ENCODE measurements at places on chromosomes 13 and 19.
A peak's percentile ranks its signal among the peaks of the same experiment; 100 is the strongest.

DNA sequence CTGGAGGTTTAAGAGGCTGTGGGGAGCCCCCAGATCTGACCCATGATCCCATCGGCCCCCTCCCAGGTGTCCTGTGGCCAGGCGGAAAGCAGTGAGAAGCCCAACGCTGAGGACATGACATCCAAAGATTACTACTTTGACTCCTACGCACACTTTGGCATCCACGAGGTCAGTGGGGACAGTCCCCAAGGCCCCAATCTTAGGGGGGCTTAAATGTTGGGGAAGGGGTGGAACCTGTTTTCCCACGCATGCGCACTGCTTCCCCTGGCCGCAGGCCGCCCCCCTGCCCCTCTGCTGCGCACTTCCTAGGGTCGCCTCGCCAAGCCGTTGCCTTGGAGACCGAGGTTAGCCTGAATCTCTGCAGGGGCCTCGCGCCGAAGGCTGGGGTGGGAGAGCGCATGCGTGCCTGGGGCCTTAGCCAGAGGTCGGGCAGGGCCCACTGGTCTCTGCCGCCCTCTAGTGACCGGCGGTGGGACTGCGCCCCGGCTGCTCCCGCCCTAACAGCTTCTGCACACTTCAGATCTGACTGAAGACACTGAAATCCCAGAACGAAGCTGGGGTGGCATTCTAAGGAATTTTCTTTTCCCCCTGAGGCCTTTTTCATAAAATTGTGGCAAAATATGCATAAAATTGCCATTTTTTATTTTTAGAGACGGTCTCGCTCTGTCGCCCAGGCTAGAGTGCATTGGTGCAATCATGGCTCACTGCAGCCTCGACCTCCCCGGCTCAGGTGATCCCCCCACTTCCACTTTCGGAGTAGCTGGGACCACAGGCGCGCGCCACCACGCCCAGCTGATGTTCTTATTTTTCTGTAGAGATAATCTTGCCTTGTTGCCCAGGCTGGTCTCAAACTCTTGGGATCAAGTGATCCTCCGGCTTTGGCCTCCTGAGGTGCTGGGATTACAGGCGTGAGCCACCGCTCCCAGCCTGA lies 3.6 kb downstream of the PRMT1 start:
- DNase-seq: peak; percentile 98

- no peak for DNase-seq
Observed at GRCh38 chr13:50936679-50937078, 27.1 kb downstream of the RNASEH2B start.

- DNase-seq: no peak
Observed at GRCh38 chr13:93397619-93398018, 171.0 kb downstream of the GPC6 start.

- peak; percentile 11 for DNase-seq
Observed at GRCh38 chr13:110396476-110396875, 89.4 kb downstream of the COL4A2 start.

DNA sequence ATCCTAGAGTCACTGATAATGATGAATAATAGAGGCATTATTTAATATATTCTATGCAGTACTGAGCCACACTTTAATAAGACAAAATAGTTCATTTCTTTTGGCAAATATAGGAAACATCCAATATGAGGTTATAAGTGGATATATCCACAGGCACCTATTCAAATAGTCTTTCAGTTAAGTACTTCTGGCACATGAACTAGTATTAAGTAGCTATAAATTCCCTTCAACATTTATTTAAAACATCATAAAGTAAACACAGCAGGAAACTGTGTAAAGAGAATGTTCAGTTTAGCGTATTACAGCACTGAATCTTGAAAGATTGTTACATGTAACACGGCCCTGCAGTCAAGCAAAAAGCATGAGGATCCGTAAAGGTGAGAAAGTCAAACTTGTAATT lies 463.3 kb upstream of the KLF12 start:
- DNase-seq: no peak

DNA sequence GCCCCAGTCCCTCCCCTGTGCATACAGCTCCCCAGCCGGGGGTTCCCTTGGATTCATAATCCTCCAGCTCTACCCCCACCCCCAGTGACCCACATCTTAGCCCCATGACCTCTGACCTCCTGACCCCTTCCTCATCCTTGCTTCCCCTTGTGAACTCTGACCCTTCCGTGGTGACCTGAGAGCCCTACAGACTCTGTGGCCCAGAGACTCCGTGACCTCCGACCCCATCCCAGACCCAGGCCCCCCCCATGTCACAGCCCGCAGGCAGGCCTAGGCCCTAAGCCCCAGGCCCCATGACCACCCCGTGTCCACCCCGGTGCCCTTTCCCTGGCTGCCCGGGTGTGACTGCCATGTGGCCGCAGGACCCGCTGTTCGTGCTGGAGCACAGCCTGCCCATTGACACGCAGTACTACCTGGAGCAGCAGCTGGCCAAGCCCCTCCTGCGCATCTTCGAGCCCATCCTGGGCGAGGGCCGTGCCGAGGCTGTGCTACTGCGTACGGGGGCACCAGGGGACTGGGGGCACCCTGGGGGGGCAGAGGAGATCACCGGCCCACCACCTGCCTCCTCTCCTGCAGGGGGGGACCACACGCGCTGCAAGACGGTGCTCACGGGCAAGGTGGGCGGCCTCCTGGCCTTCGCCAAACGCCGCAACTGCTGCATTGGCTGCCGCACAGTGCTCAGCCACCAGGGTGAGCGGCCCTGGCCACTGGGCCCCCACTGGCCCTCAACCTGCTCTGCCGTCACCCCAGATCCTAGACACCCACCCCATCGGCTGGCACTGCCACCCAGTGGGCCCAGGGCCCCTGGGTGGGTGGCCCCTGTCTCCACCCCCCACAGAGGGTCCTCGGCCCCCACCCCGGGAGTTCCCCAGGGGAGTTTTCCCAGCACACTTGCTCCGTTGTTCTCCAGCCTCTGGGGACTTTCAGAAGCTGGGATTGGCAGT lies 2.4 kb upstream of the SPIB start:
- no peak for DNase-seq

DNA sequence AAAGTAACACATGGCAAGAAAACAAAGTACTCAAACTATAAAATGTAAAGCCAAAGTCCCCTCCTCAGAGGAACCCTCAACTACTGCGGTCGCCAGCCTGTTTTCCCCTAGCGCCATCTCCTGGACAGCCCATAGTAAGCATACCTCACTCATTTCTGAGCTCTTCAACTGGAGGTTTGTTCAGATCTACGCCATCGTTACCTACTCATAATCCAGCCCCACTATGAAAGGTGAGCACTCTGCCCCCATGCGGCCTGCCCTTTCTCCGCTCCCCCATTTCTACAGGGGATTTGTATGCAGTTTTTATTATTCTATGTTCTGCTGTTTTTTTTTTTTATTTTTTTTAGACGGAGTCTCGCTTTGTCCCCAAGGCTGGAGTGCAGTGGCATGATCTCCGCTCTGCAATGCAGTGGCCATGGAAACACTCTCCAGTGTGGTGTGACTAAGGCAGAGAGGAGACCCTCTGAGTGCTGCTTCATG lies 26.2 kb downstream of the OPA3 start:
- no peak for DNase-seq

DNA sequence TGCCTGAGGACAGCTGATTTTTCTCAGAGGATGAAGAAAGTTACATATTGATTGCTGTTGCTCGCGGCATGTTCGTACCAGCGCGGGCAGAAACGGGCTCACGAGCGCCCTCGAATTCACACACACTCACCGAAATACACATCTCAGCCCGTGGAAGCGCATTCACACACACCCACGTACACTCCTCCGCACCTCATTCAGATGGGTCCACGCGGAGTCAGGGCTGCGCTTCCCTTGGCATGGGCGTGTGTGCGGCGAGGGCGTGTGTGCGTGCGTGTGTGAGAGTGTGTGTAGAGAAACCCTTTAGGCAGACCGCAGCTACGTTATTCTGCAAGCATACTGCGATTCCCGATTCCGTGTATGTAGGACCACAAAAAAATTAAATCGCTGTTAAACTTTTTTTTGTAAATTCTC lies 2.1 kb upstream of the PCDH17 start:
- no peak for DNase-seq

- no peak for DNase-seq
Observed at GRCh38 chr13:61253105-61253877, 162.4 kb downstream of the PCDH20 start.

GRCh38 chr13:105787632-105788031 lies 747.8 kb downstream of the EFNB2 start:
- no peak for DNase-seq

DNA sequence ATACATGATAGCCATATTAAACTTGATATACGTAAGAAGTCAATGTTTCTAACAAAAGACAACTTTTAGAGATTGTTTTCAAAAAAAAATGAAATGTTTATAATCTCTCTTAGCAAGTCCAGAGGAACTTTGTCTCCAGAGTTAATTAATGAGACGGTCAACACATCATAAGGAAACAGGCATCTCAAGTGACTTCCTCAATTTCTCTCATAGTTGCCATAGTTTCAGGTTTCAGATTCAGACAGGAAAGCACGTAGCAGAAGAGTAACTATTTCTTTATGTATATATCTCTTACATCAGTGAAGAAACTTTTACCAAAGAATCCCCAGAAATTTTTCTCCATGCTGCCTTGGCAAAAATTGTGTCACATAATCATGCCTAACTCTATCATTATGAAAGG lies 159.6 kb upstream of the ATXN8OS start:
- DNase-seq: no peak

DNA sequence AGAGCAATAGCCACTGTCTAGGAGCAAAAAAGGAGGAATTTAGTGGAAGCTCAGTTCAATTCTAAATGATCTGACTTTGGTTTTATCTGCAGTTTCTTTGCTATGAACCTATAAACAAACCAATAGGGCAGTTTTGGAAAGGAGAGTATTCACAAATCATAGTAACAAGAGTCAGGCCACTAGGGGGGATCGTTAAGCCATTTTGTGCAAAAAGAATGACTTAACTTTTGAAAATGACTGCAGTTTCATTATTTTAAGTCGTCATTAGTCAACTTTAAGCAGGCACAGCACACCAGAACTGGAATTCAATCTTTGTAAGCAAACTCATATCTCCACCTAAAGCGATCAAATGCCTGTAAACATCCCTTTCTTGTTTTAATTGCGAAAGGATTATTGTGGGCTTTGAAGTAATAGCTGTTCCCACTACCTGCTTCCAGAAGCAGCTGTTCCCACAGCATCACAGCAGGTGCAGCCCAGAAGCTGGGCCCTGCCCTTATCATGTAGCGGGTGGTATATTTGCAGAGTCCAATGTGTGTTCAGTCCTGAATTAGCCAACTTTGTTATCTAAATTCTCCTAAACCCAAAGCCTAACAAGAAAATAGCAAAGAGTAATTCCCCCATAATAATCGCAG lies 51.5 kb downstream of the SOX21 start:
- no peak for DNase-seq

Data from right forelimb (tissue), 1 donor.